ENCODE measurements at places on chromosomes 12 and 14.

- no peak for DNase-seq
Measured at GRCh38 chr14:72726444-72726843, 167.5 kb downstream of the DPF3 start.

- no peak for DNase-seq
Measured at GRCh38 chr12:109753959-109754358, 40.3 kb downstream of the FAM222A start.

DNA sequence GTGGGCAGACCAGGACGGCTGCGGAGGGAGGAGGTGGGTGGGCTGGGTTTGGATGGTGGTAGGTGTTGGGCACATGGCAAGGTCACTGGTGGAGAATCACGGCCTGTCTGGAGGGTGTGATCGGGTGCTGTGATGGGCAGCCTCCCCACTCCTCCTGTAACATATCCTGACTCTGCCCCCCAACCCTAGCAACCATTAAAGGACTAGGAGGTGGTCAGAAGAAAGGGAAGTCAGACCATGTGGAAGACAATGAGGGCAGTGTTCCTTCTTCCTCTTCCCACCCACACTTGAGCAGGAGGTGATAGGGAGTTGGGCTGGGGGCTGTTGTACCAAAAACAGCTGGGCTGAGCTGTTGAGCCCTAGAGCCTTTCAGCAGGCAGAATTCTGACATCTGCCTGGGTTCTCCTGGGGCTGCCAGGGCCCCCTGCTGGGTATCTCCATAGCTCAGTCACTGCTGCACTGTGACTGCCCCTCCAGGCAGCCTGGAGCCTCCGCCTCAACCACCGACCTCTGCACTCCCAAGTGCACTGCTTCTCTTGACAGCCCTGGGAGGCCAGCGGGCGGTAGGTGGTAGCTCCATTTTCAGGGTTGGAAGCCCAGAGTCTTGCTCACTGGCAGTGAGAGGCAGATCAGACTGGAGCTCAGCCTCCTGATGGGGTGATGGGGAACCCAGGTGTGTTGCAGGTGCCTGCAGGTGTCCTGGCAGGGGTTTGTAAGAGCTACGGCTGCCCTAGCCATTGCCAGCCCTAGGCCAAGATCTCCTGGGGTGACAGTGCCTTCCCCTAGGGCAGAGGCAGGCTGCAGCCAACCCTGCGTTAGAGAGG lies 15.4 kb downstream of the VASH1 start:
- DNase-seq: no peak

DNA sequence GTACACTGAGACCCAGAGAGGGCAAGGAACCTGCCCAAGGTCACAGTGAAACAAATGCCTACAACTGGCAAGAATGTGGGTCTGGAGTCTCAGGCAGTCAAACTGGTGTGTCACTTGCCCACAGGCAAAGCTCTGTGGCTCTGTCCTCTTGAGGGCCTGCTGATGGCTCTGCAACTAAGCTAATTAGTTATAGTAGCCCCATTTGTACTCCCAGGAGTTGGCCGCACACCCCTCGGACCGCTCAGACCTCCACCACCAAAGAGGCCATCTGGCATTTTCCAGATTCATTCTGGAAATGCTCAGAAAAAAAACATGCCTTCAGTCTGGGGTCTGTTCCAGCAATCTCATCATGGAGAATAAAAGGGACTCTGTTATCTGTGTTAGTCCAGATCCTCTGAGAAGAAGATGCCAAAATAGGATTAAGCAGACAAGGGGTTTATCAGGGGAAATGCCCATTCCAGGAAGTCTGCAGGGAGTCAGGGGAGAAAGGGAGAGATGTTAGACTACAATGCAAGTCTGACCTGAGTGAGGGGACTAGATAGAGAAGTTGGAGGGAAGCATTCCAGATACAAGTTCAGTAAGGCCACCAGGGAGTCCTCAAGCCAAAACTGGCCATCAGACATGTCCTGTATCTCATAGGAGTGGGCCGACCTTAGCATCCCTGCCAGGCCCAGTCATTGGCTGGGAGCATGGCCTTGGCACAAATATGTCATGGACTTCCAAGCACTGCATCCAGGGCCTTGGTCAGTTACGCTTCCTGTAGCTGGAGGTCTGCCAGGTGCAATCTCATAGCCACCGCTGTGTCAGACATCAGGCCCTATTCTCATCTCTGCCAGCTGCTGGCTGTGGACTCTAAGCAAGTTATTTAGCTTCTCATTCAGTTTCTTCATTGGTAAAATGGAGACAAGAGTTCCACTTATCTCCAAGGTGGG lies 15.4 kb upstream of the OAS1 start:
- no peak for DNase-seq

GRCh38 chr14:103542605-103543088 lies 13.7 kb downstream of the TRMT61A start:
- no peak for DNase-seq

- no peak for DNase-seq
Measured at GRCh38 chr12:93762059-93762719, 85.0 kb downstream of the CRADD start.

- DNase-seq: peak; percentile 1
Measured at GRCh38 chr14:105914738-105915385, 388.5 kb downstream of the TMEM121 start.

GRCh38 chr12:41287500-41288141 lies 99.5 kb downstream of the PDZRN4 start:
- DNase-seq: no peak

DNA sequence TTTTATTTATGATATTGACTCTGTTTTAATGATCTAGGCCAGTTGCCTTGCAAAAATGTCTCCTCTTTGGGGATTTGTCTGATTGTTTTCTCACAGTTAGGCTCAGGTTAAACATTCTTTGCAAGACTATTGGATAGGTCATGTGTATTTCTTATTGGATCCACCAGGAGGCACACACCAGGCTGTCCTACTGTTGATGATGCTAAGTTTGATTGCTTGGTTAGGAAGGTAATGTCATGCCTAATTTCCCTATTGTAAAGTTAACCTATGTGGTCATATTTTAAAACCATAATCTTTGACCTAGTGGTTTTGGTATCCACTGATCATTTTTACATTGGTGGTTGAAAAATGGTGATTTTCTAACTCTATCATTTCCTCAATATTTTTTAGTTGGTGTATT lies 137.1 kb downstream of the BRMS1L start:
- DNase-seq: no peak

DNA sequence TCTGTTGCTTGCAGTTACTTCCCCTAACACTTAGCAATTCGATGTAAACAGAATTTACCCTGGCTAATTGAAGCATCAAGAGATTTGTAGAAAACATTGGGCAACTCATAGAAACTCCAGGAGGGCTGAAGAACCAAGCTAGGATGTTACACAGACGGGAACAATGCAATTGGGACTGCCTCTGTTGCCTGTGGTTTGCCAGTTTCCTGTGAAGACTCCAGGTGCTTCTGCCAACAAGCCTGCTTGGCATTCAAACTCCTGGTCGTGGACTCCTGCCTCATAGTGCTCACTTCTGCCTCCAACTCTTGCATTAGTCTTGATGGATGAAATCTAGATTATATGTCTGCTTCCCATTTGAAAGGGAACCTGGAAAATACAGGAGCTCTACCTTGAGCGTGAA lies 246.0 kb downstream of the BMP4 start:
- DNase-seq: no peak

DNA sequence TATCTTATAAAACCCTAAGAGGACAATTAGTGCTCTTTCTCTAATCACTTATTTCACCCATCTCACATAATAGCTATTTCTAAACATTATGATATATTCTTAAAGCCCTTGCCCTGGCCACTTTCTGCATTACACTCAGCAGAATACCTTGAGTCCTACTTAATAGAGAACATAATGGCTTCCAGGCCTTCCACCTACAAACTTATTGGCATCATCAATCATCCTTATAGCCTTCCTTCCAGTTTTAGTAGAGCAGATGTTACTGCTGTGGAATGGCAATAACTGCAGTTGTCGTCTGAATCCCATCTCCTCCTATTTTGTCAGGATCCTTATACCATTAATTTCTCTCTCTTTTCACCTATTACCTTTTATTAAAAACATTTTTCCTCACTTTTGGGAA lies 1127.4 kb downstream of the LRFN5 start:
- no peak for DNase-seq

- no peak for DNase-seq
Measured at GRCh38 chr12:94149781-94150239, 1.4 kb downstream of the PLXNC1 start.

GRCh38 chr12:3116106-3116844 lies 39.1 kb downstream of the TSPAN9 start:
- DNase-seq: no peak

GRCh38 chr14:102690509-102691286 lies 86.6 kb upstream of the TRAF3 start:
- DNase-seq: no peak

- no peak for DNase-seq
Measured at GRCh38 chr12:98018836-98019235, 496.6 kb upstream of the TMPO start.

DNA sequence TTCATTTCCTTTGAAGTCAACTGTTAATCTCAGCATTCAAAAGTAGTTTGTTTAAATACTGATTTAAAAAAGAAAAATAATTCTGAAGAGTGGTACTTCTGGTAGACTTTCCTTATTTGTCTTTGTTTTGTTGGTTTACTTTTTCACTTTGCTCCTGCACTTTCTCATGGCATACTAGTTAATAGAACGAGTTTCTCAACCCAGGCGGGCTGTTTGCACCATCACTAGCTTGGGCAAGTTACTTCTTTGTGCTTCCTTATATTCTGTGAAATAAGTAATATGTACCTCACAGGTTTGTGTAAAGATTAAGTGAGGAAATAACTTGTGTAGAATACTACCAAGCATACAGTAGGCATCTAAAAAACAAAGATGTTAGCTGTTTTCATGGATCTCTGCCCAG lies 45.5 kb downstream of the SLC38A6 start:
- DNase-seq: no peak

Measured in T-helper 1 cell (primary cell).